ENCODE measurements at places on chromosomes 5 and 9.

DNA sequence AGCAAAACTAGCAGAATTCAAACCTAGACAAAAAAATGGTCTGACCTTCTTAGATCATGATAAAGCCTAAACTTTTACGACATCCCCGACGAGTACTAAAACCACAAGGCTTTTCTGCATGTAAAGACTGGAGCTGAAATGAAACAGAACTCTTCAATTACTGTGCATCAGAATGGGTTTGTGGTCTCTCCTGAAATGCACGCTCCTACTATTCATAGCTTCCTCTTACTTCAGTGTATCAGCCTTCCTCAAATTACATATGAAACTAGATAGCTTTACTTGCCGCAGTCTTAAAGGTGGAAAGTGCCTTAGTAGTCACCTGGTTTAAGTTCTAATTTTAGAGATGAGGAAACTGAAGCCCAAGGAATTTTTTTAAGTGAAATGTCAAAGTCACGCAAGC lies 24.6 kb upstream of the MED10 start:
- no peak for DNase-seq

DNA sequence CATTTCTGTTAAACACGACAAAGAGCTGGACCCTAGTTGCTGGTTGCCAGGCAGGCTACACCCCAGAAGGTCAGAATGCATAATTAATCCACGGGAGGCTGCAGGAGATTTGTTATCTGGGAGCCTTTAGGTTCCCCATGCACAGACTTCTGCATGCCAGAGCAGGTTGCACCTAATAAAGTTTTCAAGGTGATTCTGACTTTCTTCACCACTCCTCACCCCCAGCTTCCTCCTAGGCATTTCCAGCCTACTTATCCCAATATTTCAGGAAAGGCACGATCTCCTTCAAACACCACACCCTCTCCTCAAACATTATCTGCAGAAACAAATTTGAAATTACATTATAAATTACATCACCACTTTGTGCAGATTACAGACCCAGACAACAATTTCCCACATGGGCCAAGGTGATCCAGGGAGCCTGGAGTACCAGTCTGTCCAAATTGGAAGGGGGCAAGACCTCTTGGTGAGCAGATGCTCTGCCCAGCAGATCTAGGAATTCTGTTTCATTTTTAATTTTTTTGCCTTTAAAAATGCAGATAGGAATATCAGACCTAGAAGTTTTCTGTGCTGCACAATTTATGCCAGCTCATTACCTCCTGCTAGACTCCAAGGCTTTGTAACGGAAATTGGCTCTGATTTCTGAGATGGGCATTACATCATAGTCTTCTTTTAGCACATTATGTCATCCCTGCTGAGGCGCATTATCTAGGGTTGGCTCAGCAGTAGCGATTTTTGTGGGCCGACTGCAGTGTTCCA lies 363.4 kb upstream of the SLC30A5 start:
- DNase-seq = no peak

- DNase-seq = no peak
These were observed 18.5 kb upstream of the GNE start for GRCh38 chr9:36276781-36277181.

DNA sequence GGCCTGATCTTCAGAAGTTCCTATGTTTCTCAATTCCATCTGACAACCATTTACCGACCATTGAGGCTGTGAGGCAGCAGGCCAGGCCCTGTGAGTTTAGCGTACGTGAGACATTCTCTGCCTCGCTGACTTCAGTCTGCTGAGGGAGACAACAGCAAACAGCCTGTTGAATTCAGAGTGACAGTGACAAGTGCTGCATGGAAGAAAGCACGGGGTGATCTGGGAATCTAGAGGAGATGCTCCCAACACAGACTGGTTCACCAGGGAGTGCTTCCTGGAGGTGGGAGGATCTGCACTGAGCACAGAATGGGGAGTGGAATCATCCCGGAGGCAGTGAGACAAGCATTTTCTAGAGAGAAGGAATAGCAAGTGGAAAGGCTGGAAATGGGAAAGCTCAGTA lies 10.0 kb upstream of the DDX41 start:
- no peak for DNase-seq

DNA sequence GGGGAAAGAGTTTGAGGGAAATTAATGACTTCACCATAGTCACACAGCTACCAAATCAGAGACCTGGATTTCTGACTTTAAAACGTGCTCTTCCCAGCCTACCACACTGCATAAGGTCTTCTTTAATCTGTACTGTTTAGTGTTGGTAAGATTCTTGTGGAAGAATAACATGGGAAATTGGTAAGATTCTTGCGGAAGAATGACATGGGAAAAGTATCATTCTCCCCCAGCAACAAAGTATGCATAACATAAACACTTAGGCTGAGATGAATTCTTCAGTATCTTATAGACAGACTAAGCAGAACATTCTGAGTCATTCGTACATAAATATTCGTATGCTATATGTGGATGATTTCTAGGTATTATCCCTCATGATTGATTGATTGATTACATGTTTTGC lies 170.4 kb downstream of the FOCAD start:
- no peak for DNase-seq

DNA sequence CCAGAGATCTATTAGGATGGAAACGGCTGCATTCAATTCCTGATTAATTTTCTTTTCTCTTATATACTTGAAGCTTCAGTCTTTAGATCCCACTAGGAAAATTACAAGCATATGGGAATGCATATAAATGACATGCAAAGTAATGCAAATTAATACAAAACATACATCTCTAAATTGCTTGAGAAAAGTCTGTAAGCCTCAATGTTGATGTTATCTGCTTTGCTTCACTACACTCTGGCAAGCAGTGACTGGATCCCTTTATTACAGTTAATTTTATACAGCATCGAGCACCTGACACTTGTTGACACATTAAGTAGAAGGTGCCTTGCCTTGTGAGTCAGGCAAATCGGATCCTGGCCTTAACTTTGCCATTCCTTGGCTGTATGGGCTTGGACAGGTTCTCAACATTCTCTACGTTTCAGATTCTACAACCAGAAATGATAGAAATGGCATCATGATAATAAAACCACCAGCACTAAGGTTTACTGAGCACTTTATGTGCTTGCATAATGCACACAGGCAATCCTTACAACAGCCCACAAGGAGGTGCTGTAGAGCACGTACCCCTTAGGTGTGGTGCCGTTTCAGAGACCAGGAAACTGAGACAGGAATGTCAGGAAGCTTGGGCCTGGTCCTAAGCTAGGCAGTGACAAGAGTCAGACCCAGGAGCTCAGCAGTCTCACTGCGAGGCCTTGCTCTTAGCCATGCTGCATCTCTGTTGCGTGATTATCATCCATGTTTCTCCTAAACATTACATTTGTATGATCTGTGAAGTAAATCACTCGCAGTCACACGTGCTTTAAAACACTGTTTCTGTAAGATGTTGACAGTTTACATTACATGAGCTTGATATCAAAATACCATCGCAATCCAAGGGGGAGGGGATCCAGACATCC lies 2.7 kb downstream of the GCNT4 start:
- peak; percentile 62 for DNase-seq

DNA sequence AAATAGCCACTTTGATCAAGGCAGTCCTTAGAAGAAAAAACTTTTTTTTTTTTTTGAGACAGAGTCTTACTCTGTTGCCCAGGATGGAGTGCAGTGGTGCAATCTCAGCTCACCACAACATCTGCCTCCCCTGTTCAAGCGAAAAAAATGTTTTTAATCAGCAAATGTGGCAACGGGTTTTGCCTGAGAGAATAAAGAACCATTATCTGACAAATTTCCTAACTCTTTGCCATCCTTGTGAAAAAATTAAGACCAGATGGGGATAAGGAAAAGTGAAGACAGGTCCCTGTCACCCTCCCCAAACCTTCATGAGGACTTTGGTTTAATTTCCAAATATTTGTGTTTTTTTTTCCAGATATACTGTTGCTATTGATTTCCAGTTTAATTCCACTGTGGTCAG lies 107.3 kb upstream of the SPOCK1 start:
- no peak for DNase-seq

- no peak for DNase-seq
These were observed 262.1 kb downstream of the CRB2 start for GRCh38 chr9:123617952-123618678.

DNA sequence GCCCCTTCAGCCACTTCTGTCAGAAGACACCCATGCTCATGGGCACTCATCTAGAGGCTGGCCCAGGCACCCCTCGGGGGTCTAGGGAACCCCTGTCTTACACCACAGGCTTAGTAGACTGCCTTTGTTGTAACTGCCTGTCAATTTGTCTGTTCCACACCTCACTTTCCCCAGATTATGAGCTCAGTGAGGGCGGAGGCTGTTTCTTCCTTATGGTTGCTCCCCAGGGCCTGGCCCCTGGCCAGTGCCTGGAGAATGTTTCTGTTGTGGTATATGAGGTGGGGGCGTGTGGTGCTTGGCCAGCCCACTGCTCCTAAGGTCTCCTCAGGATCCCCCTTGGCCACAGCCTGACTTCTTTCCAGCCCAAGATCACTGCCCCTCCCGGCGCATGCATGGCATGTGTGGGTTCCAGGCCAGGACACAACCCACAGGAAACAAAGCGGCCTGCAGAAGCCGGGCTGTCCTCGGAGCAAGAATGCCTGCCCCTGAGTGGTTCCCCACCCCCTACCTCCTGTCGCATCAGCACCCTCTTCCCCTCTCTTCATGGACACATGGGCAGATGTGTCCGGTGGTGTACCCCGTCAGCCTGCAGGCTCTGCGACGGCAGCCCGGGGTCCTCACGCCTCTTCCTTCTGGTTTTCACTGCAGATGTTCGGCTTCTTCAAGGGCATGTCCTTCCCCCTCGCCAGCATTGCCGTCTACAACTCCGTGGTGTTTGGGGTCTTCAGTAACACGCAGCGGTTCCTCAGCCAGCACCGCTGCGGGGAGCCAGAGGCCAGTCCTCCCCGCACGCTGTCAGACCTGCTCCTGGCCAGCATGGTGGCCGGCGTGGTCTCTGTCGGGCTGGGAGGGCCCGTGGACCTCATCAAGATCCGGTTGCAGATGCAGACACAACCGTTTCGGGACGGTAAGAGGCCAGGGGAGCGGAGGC lies 17.7 kb downstream of the SLC25A48 start:
- no peak for DNase-seq

GRCh38 chr5:57442080-57442839 lies 40.4 kb downstream of the ACTBL2 start:
- DNase-seq = no peak

DNA sequence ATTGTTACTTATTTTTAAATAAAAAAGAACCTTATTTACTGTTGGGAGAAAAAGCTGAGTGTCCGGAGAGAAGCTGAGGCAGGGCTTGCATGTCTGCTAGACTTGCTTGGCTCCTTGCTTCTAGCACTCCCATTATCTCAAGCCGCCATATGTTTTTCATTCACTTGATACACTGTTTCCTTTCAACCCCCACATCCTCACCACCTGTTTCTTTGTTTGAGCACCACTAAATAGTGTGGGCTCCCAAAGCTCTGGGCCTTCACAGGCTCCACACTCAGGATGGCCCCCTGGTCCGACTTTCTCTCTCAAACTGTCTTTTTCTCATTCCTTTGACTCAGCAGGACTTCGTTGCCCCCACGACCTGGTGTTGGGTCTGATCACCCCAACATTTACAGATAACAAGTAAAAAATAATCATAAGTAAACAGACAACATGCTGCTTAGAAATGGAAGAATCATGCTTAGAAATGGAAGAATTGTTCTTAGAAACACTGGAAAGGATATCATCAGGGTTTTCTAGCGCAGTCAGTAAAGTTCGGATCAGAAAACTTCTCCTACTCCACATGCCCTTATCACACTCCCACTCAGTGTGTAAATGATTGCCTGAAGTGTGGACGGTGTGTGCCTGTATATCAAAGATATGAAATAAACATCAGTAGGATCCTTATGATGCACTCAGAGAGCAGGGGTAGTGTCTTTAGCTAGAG lies 58.5 kb downstream of the APTX start:
- DNase-seq = no peak

DNA sequence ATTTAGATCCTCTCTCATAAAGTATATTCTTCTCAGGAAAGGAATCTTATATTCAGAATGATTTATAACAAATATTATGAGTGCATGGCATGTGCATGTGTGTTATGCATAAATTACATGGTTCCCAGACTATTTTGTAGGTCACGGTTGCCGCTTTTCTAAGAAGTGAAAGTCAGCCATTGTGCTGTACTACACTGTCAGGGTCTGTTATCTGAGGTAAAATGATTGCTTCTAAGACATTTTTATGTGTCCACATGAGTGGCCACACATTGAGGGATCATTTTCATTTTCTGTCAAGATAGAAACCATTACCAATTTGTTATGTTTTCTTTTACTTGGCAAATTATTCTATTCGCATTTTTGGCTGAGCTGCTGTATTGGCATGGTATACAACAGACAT lies 210.8 kb downstream of the CWC27 start:
- no peak for DNase-seq

DNA sequence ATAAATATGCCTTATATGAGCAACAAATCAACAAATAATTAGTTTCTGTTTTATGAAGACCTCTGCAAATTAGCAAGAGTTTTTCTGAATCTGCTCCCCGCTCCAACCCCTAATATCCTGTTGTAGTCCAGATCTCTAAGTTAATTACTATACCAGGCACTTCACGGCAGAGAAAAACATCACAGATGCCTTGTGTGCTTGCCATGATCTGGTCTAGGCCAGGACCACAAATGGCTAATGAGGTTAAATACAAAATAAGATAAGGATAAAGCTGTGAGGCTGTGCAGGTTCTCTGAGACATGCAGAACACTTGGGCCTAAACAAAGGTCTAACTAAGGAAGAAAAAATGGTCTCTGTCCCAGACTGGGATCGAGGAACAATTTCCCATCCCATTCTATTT lies 150.8 kb downstream of the SLIT3 start:
- DNase-seq = no peak

GRCh38 chr9:84939774-84940173 lies 270.2 kb downstream of the NTRK2 start:
- DNase-seq = no peak

DNA sequence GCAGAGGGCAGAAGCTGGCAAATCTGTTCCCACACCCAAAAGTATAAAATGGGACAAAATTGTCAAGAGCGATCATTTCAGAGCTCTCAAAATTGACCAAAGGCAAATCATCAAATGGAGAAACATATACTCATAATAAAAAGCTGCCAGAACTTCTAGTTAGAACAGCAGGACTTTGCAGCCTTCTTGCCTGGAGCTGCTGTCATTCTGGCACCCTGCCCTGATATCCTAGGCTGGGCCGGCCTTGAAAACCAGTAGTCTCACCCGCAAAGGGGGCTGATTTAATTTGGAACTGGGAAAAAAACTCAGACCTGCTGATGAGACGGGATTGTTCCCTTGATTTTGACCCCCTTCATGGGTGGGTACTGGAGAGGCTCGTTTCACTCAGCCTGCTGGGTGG lies 18.5 kb downstream of the OR2V1 start:
- DNase-seq = no peak

- no peak for DNase-seq
These were observed 332.0 kb downstream of the SPATA31D1 start for GRCh38 chr9:82320566-82320965.

DNA sequence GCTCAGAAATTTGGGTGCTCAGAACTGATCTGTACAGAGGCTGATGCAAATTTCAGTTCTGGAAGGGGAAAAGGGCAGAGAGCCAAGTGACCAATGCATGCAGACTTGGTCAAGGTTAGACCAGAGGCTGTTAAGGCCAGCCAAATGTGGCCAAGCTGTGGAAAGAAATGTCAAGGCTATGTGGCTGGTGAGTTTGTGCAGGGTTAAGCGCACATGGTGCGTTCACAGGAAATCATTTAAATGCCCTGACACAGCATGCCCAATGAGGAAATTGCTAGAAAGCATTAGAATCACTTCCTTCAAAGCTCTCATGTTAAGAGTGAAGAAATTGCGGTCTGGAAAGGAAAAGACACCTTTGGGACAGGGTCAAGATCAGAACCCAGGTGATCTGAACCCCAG lies 58.0 kb downstream of the PTPN3 start:
- no peak for DNase-seq

All from activated CD8-positive, alpha-beta memory T cell treated with anti-CD3 and anti-CD28 coated beads, Interleukin-2, amount 50 U/mL, for 4 hours (primary cell).